ENCODE measurements at places on chromosomes 2 and 18.

- DNase-seq = no peak
These were observed 162.2 kb upstream of the TWIST2 start for GRCh38 chr2:238685713-238686112.

- no peak for DNase-seq
These were observed 113.1 kb downstream of the SPP2 start for GRCh38 chr2:234163510-234164045.

- DNase-seq = no peak
These were observed 243.0 kb upstream of the CHST9 start for GRCh38 chr18:27428120-27428519.

- no peak for DNase-seq
These were observed 131.5 kb downstream of the CAPN13 start for GRCh38 chr2:30675758-30676157.

DNA sequence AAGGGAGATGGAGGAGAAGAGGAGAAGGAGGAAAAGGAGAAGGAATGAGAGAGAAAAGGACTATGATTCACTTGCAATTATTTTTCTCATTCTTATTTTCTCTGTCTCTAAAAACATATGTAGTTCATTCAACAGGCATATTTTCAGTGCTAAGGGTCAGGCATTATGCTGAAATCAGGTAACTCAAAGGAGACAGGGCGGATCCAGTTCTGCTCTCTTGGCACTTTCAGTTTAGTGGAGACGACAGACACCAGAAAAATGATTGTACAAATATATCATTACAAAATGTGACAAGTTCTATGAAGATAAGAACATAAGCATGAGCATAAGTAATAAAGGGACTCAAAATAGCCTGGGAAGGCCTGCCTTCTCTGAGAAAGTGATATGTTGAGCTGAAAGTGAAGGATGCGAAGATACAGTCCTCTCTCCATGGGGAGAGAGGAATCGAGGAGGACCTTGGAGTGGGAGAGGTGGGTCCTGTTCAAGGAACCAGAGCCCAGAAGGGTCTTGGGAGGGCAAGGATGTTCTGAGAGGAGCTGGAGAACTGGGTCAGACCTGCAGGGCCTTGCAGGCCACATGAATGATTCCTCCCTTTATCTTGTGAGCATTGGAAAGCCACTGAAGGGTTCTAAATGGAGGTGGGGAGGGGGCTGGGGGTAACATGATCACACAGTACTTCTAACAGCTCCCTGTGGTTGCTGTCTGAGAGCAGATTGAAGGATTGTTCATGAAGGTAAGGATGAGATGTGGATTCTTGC, 58.6 kb upstream of the TMEM17 start:
- no peak for DNase-seq

DNA sequence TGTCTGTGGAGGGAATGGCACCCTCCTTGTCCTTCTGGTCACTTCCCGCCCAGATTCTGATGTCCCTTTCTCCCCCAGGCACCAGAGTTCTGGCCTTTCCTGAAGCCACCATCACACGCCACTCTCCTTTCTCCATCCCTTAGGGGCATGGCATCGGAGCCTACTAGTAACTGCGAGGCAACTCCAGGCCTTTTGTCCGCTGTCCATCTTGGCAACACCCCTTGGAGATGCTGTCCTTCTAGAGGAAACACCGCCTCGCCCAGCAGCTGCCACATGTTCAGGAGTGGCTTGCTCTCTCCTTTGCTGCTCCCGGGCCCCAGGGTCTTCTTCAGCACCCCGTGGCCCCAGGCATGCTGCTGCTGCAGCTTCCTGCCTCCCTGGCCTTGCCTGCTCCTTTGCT, 267.0 kb downstream of the SRBD1 start:
- DNase-seq = no peak

GRCh38 chr2:20563251-20563650, 87.6 kb downstream of the HS1BP3 start:
- no peak for DNase-seq

DNA sequence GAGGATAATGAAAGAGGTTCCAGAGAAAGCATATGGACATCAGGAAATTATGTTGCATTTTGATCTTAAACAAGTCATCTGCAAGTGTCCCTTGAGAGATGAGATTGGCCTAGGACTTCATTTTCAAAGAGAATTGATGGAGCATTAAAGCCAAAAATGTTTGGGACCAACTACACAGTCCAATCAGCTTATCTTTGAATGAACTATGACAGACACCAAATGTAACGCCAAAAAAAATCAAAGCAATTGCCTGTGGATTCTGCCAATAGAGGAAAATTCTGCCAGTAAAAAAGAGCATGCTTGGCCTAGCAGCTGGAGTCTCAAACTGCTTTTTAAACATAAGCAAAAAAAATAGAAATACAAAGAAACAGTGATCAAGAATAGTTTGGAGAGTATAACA, 594.5 kb upstream of the CHAC2 start:
- no peak for DNase-seq

DNA sequence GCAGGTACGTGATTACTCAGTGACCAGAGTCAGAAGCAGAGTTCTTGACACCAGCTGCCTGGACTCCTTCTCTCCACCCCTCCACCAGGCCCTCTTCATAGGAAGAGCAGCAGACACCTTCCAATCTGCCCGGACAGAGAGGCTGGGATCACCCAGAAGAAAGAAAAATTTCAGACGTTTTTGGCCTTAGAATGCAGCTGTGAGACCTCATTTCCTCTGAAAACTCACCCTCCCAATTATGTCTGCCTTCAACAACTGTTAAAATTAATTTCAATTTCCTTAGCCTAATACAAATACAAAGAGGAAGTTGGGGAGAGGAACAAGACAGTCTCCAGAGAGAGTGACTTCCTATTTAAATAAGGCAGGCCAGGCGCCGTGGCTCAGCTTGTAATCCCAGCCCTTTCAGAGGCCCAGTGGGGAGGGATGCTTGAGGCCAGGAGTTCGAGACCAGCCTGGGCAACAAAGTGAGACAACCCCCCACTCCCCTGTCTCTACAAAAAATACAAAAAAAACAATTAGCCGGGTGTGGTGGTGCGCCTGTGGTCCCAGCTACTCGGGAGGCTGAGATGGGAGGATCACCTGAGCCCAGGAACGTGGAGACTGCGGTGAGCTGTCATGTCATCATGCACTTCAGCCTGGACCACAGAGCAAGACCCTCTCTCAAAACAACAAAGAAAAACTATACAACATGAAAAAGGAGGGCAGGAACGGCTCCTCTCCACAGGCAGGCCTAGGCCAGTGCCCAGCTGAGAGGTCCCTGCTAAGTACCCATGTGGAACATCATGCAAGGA, 1.6 kb downstream of the SLC66A2 start:
- no peak for DNase-seq

DNA sequence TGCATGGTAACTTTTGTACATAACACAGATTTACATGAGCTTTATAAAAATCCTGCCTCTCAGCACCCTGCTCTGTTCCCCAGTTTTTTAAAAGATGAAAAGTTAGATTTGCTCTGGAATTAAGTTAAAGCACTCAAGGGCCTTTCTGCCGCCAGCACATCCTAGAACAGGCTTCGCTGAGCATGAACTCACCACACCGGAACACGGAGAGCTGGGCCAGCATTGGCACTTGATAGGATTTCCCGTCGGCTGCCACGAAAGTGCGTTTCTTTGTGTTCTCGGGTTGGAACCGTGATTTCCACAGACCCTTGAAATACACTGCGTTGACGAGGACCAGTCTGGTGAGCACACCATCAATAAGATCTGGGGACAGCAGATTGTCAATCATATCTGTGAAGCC, 34.3 kb downstream of the MRPL44 start:
- no peak for DNase-seq

- DNase-seq = no peak
These were observed 461.4 kb downstream of the RNF144A start for GRCh38 chr2:7378591-7378990.

- DNase-seq = no peak
These were observed 9.4 kb downstream of the COPS9 start for GRCh38 chr2:240126731-240127130.

DNA sequence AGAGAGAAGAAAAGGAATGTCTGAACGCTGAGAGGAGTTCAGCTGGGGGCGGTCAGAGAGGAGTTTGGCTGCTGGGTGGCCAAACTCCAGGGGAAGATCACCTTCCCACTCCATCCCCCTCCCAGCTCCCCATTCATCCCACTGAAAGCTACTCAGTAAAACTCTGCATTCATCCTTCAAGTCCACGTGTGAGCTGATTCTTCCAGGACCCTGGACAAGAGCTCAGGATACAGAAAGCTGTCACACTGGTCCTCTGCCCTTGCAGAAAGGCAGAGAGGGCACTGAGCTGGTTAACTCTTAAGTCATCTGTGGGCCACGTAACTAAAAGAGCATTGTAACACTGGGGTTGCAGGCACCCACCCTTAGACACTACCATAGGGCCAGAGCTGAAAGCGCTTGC, 132.1 kb upstream of the ARL4C start:
- DNase-seq = no peak

DNA sequence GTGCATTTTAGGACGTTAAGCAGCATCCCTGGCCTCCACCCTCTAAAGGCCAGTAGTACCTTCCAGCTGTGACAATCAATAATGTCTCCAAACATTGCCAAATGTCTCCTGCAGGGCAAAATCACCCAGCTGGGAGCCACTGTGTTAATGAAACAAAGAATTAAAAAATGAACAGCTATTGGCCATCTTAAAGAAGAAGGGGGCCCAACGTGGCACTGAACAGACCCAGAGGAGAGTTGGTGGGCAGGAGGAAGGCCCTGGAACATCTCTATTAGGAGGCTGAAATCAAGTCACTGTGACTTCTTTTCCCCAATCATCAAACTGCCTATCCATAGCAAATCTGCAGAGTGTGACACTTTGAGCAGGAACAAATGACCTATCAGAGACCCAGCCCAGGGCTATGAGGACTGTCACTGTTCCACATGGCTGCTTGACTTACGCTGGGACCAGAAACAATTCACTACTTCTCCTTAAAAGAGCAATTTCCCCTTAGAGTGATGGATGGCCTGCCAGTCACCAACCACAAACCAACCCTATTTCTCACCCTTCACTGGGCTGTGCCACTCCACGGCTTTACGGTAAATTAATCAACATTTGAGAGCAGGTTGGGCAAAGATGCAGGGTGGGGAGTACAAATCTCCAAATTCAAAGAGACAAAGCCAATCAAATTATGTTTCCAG, 35.2 kb upstream of the TEX51 start:
- no peak for DNase-seq

DNA sequence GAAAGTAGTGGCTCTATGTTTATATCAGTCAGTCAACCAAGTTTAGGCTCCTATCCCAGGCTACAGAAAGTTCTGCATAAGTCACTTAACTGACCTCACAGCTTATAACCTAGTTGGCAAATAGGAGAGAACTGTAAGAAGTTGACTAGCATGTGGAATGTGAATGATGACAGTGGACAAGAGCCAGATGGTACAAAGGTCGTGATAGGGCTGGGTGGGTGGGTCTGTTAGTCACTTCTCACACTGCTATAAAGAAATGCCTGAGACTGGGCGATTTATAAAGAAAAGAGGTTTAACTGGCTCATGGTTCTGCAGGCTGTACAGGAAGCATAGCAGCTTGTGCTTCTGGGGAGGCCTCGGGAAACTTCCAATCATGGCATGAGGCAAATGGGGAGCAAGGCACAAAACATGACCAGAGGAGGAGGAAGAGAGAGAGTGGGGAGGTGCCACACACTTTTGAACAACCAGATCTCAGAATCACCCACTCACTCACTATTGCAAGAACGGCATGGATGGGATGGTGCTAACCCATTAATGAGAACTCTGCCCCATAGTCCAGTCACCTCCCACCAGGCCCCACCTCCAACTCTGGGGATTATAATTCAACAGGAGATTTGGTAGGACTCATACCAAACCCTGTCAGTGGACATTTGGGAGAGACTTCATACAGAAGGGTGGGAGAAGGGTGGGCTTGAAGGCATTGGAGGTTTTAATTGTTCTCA, 68.8 kb downstream of the LTBP1 start:
- DNase-seq = no peak

GRCh38 chr2:69061525-69061924, 48.5 kb downstream of the ANTXR1 start:
- DNase-seq = no peak

DNA sequence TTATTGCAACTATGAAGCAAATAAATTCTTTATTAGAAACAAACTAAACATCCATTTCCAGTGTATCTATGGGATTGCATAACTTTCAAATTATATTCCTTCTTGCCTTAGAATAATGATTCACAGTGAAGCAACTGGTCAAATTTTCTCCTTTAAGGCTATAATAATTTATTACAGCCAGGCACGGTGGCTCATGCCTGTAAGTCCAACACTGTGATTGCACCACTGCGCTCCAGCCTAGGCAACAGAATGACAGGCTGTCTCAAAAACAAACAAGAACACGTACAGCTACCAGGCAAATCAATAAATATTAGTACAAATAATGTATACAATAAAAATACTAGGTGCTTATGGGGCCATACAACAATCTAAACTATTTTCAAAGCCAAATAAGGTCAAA, 1416.2 kb downstream of the LRP1B start:
- DNase-seq = no peak

DNA sequence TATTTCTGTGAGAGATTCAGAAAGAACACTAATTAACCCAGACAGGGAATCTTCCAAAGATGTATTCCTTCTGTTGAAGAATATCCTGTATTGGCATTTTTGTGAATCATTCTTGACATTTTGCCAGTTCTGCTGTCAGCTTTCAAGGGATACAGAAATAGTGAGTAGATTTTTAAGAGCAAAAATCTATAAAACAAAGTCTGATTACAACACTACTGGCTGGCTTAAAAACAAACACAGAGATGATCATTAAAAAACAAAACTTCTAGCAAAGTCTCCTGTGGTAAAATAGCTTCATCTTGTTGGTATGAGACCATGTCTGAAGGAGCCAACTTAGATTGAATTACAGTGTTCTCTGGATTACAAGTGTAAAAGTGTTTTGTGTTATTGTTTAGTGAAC, 866.3 kb upstream of the KLHL29 start:
- no peak for DNase-seq

- DNase-seq = no peak
These were observed 52.7 kb downstream of the SPRED2 start for GRCh38 chr2:65379721-65380171.

- DNase-seq = no peak
These were observed 3.4 kb downstream of the MGAT4A start for GRCh38 chr2:98727369-98728087.

DNA sequence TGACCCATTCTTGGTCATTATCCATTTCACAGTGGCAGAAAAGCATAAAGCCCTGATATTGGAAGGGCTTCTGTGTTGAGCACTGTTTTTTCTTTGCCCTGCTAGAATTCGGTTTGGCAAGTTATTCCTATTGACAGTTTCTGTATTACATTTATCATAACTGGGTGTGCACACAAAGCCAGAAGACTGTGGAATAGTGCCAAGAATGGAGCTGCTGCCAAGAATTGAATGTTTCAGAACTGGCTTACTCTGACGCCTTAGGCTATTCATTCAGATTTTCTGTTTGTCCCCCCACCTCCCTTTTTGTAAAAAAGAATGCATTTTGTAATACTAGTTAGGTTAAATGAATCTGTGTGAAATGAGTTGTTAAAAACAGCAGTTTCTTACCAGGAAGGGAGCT, 12.7 kb downstream of the KDM3A start:
- DNase-seq = peak; percentile 28

Measured in DMS79 treated with DMSO at 0.1 percent for 48 hours (cell line).